ENCODE measurements at places on chromosomes 6 and 20.

- DNase-seq = peak; percentile 46
These were observed 292.1 kb downstream of the SOX4 start for GRCh38 chr6:21885532-21886114.

DNA sequence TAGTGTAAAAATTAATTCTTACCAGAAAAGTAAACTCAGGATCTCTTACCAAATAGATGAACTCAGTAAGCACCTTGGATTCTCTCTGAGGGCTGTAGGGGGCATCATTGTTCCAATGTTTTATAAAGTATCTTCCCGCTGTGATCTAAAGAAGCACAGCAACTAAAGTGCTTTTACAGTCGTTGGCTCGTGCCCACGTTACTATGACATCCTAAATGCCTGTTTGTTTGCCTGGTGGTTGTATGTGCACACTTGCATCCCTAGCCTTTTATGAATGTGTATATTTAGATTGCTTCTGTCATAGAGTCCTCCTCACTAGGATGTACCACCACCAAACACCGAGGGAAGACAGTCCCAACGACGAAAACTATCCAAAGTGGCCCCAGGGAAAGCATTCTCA lies 34.5 kb downstream of the SLX4IP start:
- DNase-seq = peak; percentile 48

DNA sequence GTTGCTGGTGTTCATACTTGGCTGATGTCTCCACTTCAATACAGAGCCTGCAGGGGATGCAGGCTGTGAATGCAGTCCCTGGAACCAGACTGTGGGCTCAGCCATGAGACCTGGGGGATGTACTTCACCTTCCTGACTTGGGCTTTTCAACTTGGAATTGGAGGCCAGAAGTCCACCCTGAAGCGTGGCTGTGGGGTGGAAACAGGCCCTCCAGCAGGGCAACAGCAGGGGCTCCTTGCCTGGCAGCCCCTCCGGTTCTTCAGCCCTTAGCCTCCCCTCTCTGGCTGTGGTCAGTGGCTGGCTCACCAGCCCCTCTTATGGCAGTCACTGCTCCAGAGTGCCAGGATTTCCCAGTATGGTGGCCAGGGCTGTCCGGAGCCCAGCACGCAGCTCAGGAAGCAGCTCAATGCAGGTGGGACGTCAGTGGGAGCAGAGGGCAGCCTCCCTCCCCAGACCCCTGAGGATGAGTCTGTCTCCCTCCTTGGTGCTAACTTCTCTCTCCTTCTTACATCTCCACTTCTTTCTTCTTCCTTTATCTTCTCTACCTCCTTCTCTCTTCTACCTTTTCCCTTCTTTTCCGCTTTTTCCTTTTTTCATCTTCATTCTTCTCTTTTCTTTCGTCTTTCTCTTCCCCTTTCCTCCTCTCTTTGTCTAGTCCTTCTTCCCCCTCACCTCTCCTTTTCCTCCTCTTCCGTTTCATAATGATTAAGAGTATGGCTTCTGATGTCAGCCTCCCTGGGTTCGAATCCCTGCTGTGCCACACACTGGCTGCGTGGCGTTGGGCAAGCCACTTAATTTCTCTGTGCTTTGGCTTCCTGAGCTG lies 45.3 kb downstream of the SLC52A3 start:
- DNase-seq = no peak

DNA sequence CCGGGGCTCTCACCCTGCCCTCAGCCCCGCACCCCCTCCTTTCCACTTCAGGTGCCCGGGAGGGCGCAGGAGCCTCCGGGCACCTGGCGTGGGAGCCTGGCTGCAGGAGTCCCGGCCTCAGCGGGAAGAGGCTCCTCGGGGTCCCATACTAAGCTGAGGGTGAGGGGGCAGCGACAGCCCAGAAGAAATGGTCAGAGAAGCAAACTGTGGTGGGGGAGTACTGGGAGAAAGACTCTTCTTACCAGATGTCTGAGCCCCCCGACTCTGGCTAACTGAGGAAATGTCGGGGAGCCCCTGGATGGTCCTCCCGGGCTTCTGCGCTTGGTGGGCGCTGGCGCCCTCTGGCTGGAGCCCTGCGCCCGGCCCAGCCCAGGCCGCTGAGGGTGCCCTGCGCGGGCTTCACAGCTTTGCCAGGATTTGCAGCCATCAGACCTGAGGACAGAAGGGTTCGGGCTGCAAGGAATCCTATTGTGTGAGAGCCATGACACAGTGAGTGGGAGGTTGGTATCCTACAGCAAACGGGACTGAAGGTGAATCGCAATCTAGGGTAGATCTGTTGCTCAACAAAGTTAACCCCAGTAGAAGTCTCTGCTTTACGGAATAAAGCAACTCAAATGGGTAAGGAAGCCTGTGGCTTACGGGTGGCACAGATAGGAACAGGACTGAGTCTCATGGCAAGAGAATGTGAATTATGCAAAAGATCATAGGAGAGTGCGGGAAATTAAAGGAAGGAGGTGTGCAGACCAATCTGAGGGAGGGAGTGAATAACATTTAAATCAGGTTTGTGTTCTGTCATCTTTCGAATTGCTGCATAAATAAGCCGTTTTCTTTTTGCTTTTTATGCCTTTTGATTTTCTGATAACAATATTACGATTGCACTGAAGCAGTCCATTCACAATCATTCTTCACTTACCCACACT lies 639 bp upstream of the RCAN2 start:
- DNase-seq = peak; percentile 56

DNA sequence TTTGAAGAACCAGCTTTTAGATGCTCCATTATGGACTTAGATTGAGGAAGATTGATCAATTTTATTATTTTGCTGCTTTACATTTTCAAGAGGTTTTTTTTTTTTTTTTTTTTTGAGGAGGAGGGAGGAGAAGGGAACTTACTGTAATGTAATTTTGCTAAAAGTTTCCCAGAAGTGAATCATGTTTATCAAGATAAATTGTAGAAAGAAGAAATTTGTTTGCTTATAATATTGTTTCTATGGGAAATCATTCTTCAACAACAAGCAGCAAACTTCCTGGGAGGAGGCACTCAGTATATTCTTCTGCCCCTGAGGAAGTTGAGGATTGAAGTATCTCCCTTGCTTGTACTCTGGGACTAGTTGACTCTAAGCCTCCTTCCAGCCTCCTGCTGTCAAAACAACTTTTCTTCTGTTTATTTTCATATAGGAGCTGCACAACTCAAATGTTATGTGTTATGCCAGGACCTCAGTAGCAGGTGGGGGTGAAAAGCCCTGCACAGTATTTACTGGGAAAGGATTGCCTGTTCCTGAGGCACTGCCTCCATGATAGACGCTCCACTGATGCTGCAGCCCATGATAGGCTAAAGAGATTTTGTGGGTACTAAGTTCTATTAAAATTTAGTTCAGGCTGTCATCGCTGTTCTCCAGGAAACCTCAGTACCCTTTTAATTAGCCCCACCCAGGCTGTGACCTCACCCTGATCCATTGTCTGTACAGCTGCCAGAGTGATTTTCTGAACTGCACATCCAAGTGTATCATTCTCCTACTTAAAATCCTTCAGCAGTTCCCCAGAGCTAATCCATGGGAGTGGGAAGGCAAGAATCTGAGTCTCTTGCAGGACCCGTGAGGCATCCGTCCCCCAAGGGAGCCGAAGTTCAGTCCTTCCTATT lies 51.9 kb downstream of the CARMIL1 start:
- DNase-seq = no peak

DNA sequence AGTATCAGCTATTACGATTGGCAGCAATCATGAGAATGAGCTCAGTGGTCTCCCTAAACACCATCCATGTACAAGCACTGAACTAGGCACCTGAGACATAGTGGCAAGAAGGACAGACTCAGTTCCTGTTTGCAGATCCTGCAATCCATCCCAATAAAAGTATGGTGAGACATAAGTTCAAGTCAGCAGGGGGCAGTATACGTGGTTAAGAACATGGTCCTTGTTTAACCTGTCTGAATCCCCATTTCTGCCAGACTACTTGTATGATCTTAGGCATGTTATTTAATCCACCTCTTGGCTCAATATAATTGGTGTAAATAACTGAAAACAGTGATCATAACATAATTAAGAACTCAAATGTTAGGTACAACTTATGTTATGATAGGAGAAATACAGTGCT lies 33.2 kb upstream of the PNISR start:
- no peak for DNase-seq

DNA sequence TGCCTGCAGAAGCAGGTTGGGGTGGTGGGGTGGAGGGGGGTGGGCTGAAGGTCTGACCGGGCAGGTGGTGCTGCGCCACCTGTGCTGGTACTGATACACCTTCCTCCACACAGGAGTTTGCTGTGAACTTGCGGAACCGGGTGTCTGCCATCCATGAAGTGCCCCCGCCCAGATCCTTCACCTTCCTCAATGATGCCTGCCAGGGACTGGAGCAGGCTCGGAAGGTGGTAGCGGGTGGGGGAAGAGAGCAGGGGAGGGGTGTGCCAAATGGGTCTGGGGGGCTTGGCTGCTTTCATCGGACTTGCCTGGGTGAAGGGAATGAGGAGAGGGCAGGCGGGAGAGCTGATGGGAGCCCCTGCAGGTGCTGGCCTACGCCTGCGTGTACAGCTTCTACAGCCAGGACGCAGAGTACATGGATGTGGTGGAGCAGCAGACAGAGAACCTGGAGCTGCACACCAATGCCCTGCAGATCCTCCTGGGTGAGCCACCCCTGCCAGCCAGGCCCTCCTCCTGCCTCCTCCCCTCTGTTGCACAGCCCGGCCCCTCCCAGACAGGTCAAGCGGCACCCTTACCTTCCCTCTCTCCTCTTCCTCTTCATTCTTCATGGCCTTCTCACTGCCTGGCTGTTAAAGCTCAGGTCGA lies 6.7 kb downstream of the DNPH1 start:
- DNase-seq = no peak

DNA sequence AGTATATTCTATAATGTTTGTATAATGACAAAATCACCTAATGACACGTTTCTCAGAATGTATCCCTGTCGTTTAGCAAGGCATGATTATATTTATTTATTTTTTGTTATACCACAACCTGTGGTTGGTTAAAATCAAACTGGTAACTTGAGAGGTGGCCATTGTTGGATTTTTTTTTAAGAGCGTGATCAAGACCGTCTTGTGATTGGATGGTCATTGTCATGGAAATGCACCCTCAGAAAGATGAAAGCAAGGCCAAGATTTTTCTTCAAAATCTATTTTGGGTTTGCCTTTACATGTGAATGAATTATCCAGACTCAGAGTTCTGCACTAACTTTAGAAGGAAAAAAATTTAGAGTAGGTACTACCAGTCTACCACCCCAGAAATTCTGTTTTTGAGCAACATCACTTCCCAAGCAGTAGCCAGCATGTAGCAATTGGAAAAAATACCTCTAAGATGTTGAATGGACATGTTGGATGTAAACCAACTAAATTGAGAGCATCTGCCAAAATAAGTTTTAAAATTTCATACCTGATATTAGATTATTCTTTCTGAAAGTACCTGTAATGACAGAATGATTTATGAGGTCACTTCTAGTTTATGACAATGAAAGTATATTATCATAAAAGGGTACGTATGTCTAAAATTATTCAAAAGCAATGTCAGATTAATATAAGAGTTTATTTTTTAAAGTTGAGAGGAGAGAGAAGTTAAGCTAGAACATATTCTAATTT lies 50.8 kb downstream of the NCOA7 start:
- DNase-seq = no peak
